ENCODE measurements at places on chromosomes 13 and 19.

DNA sequence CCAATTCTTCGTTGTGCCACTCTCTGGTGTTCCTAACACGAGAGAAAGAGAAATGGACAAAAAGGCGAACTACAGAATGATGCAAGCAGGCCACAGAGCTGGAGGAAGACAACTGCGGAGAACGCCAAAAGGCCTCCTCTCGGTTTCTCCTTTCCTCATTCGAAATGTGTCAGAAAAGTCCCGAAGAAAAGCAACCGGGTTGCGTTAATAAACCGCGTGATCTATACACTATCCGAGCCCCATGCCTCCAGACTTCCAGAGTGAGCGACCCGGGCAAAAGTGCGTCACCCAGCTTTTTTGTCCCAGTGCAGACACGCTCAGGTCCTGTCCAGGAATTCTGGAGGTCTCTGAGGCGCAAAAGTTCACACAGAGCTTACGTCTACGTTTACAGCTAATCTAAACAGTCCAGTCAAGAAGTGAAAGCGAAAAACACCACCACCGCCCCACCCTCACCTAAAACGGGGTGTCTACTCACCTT, 413 bp downstream of the N4BP2L2 start:
- DNase-seq = no peak

DNA sequence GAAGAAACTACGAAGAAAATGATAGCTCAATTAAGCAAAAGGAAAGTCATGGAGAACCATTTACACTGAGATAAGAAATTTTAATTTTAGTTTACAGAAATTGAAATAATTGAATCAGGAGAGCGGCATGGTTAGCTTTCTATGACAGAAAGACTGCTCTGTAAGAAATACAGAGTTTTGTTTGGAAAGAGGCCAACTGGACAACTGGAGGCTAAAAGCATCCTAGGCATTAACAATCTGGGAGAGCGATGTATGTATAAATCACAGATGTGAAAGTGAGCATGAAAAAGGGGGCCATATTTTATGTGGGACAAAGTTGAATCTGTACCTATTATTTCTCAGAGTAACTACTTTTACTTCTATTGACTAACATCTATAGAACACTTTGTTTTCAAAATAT, 1608.8 kb upstream of the PCDH20 start:
- DNase-seq = no peak

- no peak for DNase-seq
Measured at GRCh38 chr13:42064259-42064658, 15.8 kb downstream of the DGKH start.

- peak; percentile 65 for DNase-seq
Measured at GRCh38 chr19:47428177-47428894, 9.0 kb upstream of the MEIS3 start.

DNA sequence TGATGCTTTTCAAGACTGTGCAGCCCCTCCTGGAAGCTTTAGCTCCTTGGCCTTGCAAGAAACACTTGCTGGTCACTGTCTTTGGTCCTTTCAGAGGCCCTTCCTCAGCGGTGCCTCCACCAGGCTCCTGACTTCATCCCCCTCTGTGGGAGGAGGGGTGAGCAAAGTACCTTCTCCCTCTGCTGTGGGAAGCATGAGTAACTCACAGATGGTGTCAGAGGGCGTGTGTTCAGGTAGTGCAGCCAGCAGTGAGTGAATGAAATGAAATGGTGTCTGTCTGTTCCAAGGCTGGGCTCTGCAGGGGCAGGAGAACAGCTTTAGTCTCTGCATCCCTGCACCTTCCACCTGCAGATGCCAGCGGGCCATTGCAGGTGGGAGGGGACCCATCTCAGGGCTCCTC, 102.9 kb downstream of the SHISA2 start:
- no peak for DNase-seq

GRCh38 chr13:86725105-86725504, 925.9 kb upstream of the SLITRK6 start:
- DNase-seq = no peak

GRCh38 chr13:31274390-31274789, 74.6 kb downstream of the B3GLCT start:
- no peak for DNase-seq

- no peak for DNase-seq
Measured at GRCh38 chr19:43776286-43776685, 4.5 kb downstream of the KCNN4 start.

DNA sequence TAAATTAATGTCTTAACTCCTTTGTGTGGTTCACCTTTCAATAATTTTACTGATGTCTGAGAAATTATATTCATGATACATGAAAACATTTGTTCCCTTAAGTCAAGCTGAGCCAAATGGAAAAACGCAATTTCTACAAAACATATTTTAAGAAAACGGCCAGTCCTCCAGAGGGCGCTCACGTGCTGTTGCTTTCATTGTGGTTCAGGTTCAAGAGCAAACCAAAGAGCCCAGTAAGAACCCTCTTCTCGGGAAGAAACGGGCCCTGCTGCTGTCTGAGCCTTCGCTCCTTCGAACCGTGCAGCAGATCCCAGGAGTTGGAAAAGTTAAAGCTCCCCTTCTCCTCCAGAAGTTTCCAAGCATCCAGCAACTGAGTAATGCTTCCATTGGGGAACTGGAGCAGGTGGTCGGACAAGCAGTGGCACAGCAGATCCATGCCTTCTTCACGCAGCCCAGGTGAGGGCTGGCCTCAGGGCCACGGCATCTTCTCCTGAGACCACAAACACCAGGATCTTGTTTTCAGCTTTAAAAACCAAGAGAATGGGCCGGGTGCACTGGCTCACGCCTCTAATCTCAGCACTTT, 4.3 kb downstream of the FAAP24 start:
- DNase-seq = peak; percentile 34

GRCh38 chr13:33251131-33251661, 34.4 kb downstream of the STARD13 start:
- DNase-seq = no peak

GRCh38 chr13:86082121-86082520, 282.9 kb upstream of the SLITRK6 start:
- no peak for DNase-seq

- DNase-seq = no peak
Measured at GRCh38 chr13:112716841-112717520, 27.1 kb downstream of the ATP11A start.

- DNase-seq = no peak
Measured at GRCh38 chr19:14115756-14116155, 1.8 kb downstream of the PRKACA start.

- DNase-seq = no peak
Measured at GRCh38 chr13:31894931-31895330, 136.6 kb upstream of the FRY start.

DNA sequence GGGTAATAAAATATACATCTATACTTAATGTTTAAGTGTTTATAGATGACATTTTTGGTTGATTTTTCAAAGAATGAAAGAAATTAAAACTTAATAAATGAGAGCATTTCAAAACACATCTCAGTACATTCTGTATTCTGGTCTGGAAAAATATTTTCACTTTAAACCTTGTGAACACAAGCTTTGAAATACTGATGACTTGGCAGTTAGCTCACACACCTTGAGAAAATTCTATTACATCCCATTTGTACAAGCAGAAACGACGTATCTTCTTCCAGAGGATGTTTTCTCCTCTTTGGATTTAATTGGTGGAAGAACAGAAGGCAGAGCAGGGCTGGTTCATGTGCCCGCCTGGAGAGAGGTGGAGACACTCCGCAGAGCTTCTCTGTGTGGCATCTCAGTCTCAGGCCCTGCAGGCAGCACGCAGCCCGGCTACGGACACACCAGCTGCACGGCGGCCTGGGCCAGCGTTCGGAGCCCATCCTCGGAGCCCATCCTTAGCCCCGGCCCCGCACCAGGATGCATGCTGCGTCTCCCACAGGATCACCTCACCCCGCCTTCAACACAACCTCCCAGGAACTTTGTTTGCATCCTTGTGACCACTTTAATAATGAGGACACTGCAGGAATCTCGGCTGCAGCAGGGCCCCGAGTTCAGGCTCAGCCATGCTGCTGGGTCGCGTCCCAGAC, 48.6 kb downstream of the SOX1 start:
- DNase-seq = no peak

DNA sequence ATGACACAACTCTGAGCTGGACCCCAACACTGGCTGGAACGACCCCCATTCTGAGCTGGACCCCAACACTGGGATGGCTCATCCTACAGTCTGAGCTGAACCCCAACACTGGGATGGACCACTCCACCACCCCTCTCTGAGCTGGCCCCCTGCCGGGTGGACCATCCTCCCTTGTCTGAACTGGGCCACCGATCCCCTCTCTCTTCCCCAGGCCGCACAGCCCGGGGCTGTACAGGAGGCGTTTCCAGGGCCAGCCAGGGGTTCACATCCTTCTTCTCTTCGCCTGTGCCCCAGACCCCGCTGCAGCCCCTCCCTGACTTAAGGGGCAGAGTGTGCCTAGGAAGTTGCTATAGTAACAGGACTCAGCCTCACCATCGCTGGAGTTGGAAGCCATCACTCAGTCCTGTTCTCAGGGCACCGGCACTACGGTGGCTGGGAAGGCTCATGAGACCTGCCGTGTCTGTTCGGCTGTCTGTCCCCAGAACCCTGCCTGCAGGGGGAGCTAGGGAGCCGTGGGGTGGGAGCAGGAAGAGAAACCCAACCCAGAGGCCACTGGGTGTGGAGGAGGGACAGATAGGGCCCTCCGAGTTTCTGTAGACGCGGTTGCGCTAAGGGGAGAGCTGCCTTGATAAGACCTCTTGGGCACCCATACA, 3.7 kb downstream of the PRKACA start:
- no peak for DNase-seq

DNA sequence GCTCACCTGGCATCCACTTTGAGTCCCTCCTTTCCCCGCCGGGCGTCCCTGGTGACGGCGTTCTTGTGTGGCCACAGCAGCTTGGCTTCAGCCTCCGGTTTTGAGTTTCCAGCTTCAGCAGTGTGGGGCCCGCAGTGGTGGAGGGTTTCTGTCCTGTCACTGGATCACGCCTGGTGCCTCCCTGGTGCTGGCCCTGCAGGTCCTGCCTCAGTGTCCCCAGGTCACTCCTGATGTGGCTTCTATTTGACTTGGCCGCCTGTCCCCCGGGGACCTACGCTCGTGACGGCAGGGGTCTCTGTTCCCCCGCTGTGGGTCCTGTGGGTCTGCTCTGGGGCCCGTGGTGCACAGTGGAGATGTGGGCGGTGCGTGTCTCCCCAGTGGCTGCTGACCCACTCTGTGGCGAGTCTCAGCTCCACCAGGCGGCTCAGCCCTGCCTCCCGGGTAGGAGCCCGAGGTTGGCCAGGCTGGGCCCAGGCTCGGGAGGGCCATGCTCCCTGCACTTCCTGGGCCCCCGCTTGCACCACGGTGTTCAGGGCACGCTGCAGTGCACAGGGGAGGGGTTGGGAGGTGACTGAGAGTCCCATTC, 1.9 kb downstream of the ATP4B start:
- no peak for DNase-seq

- no peak for DNase-seq
Measured at GRCh38 chr19:4061683-4062418, 4.8 kb downstream of the ZBTB7A start.

DNA sequence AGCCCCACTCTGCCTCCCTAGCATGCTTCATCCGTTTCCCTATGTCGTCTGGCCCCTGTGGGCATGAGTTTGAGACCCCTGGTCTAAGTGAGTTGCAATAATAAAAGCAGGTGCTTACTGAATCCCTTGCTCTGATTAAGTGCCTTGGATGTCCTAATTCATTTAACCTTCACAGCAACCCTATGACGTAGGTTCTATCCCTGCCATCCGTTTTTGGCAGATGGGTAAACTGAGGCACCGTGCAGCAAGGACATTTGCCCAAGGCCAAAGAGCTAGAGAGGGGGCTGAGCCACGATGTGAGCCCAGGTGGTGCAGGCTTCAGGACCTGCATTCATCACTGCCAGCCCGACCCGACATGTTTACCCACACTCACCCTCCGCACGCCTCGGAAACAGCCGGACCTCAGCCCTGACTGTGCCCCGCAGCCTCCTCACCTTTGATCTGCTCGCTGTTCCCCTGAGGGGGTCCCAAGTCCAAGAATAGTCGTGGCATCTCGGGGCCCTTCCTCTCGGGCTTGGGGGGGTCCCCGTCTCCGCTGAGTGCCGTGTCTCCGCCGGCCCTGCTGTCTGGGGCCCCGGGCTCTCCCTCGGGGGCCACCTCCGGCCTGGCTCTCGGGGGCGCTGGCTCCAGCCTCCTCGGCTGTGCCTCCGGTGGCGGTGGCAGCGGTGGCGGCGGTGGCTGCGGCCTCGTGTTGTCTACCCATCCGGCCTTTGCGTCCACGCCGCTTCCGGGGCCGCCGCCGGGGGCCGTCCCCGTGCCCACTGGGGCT, 14.5 kb downstream of the LMTK3 start:
- no peak for DNase-seq

GRCh38 chr13:23722726-23723453, 152.7 kb downstream of the TNFRSF19 start:
- DNase-seq = no peak

- DNase-seq = no peak
Measured at GRCh38 chr13:41608839-41609177, 151.5 kb downstream of the RGCC start.

DNA sequence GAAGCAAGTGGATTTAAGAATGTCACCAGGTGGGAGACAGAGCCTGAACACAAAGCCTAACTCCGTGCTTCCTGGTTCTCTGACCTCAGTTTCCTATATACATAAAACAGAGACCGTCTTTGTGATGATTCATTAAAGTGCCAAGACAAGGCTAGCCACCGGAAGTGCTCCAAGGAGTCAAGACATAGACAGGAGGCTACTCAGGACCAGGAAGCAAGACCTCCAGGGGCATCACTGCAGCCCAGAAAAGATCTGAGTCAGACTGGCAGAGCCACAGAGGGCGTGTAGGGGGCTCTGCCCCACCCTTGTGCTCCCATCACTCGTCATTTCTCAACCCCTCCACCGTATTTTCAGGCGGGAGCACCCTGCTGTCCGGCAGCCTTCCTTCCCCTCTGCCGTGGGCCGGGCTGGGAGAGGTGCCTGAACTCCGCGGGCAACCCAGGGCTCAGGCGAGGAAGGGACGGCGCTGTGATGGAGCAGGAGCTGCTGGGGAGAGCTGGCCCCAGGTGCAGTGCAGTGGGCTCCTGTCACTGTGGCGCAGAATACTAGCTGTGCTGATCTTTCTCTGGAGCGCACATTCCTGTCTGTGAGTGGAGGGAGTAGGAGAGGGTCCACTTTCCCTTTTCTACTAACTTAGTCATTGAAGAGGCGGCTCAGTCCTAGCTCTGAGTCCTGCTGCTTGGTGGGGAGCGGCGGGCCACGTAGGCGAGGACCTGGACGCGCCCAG, 134.7 kb upstream of the GPR12 start:
- no peak for DNase-seq

- no peak for DNase-seq
Measured at GRCh38 chr13:31201341-31202031, 1.7 kb downstream of the B3GLCT start.

- no peak for DNase-seq
Measured at GRCh38 chr19:7429638-7430282, 59.1 kb downstream of the PEX11G start.

All from stimulated activated CD8-positive, alpha-beta memory T cell treated with anti-CD3 and anti-CD28 coated beads, Interleukin-2, amount 100 ng/mL, for 1 hour (primary cell).